ENCODE measurements at places on chromosomes 4 and X.

- DNase-seq, result no peak
These were observed 338.0 kb downstream of the SPOCK3 start for GRCh38 chr4:166896254-166896653.

- no peak for DNase-seq
These were observed 77.8 kb downstream of the SORBS2 start for GRCh38 chr4:185734214-185734613.

GRCh38 chr4:29310252-29310651 is 1409.9 kb upstream of the PCDH7 start:
- peak; percentile 32 for DNase-seq

DNA sequence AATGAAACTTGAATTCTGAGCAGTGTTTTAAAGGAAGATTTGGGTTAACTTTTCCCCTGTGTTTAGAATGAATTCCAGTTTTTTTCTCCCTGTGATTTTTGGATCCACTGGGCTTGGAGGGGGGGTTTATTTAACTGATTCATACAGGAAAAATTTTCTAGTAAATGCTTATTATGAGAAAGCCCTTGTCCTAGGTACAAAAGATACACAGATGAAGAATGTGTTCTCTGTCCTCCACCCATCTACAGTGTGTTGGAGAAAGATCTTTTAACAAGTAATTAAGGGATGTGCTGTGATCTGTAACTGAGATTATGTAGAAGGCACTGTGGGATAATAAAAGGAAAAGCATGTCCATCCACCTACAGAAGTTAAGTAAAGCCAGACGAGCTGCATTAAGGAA is 103.9 kb downstream of the STIM2 start:
- peak; percentile 30 for DNase-seq

GRCh38 chrX:129781134-129781672 is 1.5 kb downstream of the SASH3 start:
- DNase-seq, result peak; percentile 9

DNA sequence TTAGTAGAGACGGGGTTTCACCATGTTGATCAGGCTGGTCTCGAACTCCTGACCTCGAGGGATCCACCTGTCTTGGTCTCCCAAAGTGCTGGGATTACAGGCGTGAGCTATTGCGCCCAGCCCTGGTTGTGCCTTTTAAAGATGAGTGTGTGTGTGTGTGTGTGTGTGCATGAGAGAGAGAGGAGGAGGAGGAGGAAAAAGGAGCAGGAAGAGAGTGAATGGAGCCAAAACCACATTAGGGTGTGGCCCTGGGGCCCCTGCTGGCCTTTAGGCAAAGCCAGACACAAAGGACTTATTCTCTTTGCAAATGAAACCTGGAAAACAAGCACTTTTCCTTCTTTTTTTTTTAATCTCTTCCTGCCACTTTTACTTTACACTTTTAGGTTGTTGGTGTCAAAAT is 48.2 kb upstream of the KLF3 start:
- no peak for DNase-seq

- no peak for DNase-seq
These were observed 100.7 kb downstream of the CRLF2 start for GRCh38 chrX:1111601-1112300.
